ENCODE measurements at places on chromosomes 5 and 9.

DNA sequence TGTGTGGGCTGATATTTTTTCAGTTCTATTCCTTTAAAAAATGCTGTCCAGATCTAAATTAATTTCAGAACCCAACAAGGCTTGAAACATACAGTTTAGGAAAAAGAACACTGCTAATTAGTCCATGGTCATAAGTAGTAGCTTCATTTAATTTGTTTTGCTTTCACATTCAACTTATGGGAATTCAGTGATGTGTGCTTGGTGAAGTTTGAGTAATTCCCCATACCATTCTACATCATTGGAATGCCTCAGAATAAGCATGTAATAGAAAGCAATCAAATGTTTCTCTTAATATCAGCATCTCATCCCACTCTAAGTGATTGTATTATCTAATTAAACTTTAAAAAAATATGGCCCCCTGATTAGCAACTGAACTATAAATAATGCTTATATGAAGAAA is 2.7 kb downstream of the CNTLN start:
- DNase-seq = no peak

DNA sequence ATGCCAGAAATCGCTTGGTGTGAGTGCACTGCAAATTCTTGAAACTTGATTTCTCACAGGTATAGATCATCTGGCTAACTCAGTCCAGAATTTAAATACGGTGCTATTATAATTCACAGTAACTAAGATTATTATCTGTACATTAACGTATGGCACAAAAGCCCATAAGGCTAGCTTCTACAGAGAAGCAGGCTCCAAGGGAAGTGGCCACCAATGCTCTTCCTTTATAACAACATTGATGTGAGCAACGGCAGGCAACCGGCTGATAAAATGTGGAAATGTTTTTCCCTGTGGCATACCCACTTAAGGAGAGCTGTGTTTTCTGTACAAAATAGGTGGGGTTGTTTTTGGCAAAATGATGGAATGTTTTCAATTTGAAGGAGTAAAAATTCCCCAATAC is 35.7 kb downstream of the SEMA4D start:
- no peak for DNase-seq

DNA sequence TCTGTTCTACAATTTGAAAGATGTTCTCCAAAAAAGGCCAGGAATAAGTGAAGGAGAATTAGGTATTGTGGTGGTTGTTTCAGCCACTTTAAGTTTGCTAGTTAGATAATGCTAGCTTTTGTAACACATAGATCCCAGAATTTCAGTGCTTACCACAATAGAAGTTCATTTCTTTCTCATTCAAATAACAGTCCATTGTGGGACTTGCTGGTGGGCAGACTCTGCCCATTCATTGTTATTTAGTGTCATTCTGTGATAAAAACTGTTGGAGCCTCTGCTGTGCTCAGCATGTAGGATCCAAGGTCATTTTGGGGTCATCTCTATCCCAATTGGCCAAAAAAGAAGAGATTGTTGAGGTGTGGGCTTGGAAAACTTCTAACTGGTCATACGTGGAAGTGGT is 106.8 kb downstream of the CCDC192 start:
- DNase-seq = no peak

- DNase-seq = no peak
Observed at GRCh38 chr5:172680921-172681320, 39.9 kb downstream of the NEURL1B start.

GRCh38 chr5:147985608-147986007 is 78.2 kb upstream of the SPINK5 start:
- DNase-seq = no peak

- no peak for DNase-seq
Observed at GRCh38 chr9:133615186-133615585, 6.0 kb upstream of the FAM163B start.

- DNase-seq = no peak
Observed at GRCh38 chr5:165569551-165569950, 2064.1 kb downstream of the MAT2B start.

GRCh38 chr9:126388964-126389708 is 62.5 kb downstream of the MVB12B start:
- DNase-seq = no peak

- DNase-seq = no peak
Observed at GRCh38 chr5:38543886-38544285, 12.6 kb downstream of the LIFR start.

GRCh38 chr5:66880401-66880800 is 284.2 kb downstream of the MAST4 start:
- DNase-seq = no peak

DNA sequence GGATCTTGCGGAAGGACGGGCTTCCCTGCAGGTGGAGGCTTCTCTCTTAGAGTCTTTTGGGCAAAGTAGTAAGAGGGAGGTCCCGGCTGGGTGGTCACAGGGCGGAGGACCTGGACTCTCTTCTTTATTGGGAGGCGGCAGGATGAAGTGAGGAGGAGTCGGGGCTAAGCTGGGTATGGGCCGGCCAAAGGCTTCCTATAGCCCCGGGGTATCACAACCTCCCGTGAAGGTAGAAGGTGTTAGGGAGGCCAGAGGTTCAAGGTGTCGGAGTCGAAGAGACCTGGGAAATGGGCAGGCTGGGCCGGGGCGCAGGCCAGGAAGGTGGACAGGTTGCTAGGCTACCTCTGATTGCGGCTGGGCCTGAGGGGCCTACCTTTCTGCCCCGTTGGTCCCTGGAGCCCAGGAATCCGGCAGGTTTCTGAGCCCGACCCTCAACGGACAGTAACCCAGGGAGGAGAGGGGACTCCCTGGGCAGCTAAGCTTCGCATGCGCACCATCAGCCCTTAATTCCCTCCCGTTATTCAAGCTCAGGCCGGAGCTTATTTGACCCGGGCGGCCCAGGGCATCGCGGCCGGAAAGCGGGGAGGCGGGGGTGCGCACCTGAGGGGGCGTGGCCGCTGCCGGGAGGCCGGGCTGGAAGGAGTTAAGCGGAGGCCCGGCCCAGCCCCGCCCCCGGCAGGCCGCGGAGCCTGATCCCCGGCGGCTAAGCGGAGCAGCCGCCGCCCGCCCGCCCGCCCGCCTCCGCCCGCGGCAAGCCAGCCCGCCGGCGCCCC is at the start of gene TESK1:
Gene TESK1, plus strand, starts transcription at position 685 of the 773 bp plus-strand sequence. CDS start 358 bp downstream, outside the sequence.
- peak; percentile 25 for DNase-seq

- no peak for DNase-seq
Observed at GRCh38 chr9:110033869-110034268, 174.1 kb downstream of the C9orf152 start.

DNA sequence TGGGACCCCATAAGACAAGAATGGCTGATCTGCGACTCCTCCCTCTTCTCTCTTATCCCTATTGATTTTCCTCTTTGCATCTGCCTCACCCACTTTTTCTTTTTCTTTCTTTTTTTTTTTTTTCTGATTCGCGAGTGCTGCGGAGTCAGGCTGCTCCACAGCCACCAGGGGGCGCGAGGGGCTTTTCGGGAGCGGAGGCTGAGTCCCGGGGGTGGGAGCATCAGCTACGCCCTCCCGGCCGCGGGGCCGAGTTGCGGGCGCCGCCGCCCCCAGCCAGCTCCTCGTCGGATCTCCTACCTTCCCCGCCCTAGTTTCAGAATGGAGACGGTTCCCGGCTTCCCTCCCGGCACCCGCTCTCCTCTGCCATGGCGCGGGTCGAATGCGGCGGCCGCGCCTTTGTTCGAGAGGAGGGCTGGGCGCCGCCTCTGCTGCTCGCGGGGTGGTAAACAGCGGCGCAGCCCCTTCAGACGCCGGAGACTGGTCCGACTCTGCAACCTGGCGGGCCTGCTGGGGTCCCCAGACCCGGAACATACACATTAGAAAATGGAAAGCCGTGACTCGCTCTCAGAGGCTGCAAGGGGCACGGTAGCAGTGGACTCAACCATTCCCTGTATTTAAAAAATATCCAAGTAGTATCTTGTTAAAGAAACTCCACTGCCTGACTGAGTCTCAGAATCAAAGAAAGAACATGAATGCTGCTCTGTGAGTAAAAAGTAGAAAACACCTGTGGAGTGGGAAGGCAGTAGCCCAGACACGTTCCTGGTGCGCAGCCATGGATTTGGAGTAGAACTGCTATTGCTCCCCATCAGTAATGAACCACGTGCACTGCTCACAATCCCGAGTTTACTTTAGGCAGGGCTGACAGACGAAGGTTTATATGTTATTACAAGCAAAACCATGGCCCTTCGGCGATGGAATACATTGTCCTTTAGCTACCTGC is 55.7 kb downstream of the DPYSL3 start:
- DNase-seq = peak; percentile 21

DNA sequence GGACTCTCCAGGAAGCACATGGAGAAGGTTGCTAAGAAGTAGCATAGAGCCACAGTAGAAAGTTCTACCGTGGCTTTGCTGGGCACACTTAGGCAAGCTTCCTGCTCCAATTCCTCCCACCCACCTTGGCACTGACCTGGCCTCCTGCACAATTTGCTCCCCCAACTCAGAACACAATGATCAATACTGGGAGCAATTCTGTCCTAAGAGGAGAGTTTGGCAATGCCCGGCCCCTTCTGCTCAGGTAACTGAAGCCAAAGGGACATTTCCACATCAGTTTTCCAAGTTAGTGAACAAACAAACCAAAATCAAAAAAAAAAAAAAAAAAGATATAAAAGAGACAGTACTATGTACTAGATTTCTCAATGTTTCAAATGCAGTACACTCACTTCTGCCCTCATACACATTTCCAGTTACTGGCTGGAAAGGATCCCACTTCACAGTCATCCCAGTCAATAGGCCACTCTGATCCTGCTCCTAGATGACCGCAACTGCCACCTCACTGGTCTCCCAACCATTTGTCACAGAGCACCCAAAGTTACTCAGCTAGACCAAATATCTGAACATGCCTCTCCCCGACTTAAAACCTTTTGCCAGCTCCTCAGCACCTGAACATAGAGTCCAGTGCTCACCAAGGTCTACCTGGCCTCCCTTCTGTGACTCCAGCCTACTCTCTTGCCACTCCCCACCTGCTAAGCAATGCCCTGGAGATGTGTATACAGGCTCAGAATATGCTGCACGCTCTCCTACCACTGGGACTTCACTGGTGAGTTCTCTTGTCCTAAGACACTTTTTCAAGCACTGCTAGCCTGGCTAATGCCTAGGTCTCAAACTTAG is 21.3 kb downstream of the ABCA1 start:
- no peak for DNase-seq

DNA sequence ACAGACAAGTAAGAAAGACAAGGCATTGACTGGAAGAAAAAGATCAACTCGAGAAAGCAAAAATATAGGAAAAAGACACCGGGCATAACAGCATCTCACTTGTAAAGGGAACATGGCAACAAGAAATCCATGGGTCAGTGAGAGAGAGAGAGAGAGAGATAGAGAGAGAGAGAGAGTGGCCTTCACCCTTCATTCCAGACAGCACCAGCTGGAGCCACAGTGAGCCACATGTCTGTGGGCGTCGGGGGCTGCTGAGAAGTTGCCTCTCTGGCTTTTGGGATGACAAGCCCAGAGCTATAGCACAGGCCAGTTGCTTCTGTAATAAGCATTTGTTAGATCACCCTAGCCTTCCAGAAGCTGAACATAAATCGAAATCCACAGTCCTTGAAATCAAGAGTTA is 20.3 kb upstream of the ENC1 start:
- no peak for DNase-seq

DNA sequence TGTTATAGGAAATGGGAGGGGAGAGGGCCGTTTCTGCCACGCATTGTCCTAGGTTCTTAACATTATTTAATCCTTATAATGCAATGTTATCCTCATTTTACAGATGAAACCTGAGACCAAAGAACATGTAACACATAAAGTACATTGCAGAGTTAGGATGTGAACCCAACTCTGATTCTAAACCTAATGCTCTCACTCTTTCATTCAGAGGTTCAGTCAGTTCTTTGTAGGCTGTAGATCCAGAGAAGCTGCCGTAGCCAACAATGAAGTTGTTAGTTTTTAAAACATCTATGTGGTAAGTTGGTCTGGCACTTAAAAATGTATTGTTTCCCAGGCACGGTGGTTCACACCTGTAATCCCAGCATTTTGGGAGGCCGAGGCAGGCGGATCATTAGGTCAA is 10.5 kb upstream of the PSMD5 start:
- no peak for DNase-seq

GRCh38 chr5:63831381-63831780 is 130.9 kb downstream of the HTR1A start:
- DNase-seq = no peak

GRCh38 chr5:74765929-74766328 is 988 bp downstream of the GFM2 start:
- DNase-seq = no peak
